Stimulated activated CD8-positive, alpha-beta memory T cell treated with anti-CD3 and anti-CD28 coated beads, Interleukin-15, amount 100 ng/mL, for 4 hours (primary cell): ENCODE measurements at places on chromosomes 7 and 10.

GRCh38 chr10:104300002-104300735 lies 31.2 kb downstream of the GSTO2 start:
- no peak for DNase-seq

DNA sequence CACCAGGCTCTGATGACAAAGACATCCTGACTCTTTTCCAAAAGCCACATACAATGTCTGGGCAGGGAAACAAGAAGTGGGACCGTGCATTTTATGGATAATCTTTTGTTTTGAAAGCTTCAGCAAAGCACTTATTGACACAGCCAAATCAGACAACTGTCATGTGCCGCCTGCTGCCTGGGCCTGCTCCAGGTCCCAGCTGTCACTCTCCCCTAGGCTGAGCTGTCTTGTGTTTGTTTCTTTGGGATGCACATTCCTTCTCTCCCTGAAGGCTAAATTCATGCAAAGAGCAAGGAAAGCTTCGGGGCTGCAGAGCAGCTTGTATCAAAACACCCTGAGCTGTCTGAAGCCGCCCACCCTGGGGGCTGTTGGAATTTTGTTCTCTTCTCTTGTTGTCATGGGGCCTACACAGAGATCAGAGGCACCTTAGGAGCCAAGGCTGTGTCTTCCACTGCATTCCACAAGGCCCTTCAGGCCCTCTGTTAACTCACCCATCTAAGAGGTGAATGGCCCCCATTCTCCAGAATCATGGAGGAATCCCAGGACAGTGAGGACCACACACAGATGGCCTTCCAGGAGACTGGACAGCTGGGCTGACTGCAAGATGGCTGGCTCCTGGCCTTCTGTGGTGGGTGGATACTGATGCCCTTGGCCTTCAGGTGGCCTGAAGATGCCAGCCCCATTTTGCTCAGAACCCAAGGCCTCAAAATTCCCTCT lies 17.8 kb upstream of the SLC18A2 start:
- DNase-seq: no peak

DNA sequence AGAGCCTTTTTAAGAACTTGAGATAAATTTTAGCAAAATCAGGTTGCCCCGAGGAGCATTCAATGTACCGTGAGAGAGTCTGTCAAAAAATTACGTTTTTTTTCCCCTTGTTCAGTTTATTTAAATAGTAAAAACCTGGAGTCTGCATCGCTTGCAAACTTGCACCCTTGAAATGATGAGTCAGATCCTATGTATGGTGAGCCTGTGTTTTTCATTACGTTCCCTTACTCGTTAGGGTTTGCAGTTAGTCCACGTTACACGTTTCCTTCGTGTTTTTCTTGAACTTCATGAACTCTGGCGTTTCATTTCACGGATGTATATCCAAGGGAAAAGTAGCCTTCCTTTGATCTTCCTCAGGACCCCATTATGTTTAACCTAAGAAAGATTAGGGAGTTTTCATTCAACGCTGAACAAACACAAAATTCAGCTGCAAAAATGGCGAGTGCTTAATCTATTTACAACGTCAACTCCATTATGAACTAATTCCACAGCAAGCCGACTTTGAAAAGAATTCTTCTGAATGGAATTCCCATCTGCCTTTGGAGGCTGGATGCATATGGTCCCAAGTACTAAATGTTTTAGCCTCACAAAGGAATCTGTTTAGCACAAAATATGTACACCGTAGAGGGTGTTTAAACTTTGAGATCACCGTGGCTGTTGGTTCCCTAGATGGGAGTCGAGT lies 182.4 kb downstream of the MYOF start:
- no peak for DNase-seq

DNA sequence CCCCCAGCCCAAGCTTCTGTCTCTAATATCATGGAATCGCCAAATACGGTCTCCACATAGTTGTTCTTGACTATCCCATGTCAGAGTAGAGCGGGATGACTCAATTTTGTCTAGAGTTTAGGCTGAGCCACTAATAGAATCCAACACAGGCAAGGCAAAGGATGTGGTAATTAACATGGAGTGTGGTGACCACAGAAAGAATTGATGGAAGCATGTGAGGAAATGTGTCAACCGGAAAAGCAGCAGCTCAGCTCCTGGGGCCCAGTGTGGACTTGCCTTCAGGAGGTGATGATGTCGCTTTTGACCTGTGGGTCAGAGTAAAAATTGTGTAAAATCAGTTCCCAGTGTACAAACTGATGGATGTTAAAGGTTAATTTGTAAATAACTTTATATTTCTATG lies 139.3 kb upstream of the KLF6 start:
- DNase-seq: no peak

GRCh38 chr10:45514291-45515270 lies 140.6 kb downstream of the ALOX5 start:
- DNase-seq: no peak

DNA sequence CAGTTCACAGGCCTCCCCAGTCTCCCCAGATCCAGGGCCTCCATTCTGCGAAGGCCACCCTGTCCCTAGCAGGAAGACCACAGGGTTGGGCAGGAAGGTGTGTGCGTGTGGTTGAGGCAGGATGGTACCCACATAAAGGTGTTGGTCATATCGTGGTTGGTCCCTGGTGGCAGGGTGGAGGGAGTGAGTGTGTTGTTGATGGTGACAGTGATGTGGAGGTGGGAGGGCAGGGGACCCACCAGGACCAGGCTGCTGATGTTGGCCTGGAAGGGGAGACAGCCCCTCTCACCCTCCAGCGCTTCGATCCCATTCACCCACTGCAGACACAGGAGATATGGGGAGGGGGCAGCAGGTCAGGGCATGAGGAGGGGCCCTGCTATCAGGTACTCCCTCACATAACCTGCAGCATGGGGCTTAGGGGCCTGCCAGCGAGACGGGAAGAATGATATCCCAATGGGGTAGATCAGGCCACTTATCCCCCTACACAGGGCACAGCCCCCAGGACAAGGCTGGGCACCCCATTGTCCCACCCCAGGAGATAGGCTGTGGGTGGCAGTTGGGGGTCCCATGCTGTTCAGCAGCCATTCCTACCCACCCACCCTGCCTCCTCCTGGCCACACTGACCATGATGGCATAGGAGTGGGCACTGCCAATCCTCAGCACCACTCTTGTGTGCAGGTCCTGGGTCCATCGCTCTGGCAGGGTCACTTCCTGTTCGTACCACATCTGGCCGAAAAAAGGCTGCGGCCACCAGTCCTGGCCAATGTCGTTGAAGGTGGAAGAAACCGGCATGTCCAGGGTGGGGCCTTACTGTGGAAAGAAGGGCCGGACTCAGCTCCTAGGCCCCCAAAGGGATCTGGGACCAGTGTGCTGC lies 69.0 kb upstream of the ZNF479 start:
- DNase-seq: no peak
